ENCODE measurements at places on chromosomes 13 and 19. TPM values are rescaled to one million over a fixed set of nuclear protein-coding genes. Genes with fewer than 3 reads are reported as not detected.

The PSG4 gene
- total RNA-seq = 8.9 TPM

DNA sequence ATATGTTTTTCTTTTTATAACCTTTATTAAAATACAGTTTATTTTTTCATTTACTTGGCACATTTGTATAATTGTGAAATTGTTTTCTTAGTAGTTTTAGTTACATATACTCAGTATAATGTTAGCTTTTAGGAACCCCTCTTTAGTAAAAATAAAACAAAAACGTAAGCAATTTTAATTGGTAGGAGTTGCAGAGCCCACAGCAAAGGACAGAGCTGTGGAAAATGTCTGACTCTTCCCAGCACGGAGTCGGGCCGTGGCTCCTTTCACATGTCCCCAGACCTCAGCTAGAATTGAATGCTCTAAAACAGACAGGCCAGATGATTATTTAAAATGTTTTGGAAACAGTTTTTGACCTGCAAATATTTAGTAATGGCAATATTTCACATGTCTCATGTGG lies 27.9 kb upstream of the CEACAM21 start:
- no peak for DNase-seq

The GPC5 gene
- total RNA-seq = 0.46 TPM

The MAST3 gene
- 16.7 TPM for total RNA-seq

DNA sequence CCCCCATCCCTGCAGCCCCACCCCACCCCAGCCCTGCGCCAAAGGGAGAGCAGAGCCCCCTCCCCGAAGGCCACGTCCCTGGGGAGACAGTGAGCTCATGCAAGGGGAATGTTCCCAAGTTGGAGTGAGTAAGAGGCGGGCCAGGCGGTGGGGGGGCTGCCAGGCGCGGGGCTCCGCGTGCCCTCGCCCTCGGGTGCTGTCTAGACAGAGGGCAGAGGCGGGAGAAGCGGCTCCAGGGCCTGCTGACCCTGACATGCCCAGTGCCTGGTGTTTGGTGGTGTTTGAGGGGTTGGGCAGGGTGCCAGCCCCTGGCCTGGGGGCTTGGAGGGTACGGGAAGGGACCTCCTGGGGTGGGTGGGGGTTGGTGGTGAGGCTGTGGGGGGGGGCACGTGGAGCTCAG lies 1.0 kb downstream of the FSTL3 start:
- peak; percentile 96 for DNase-seq

GRCh38 chr13:36131931-36132297 lies 732 bp upstream of the DCLK1 start:
- DNase-seq = no peak

- DNase-seq = no peak
Observed at GRCh38 chr13:41416276-41416675, 41.1 kb upstream of the RGCC start.

DNA sequence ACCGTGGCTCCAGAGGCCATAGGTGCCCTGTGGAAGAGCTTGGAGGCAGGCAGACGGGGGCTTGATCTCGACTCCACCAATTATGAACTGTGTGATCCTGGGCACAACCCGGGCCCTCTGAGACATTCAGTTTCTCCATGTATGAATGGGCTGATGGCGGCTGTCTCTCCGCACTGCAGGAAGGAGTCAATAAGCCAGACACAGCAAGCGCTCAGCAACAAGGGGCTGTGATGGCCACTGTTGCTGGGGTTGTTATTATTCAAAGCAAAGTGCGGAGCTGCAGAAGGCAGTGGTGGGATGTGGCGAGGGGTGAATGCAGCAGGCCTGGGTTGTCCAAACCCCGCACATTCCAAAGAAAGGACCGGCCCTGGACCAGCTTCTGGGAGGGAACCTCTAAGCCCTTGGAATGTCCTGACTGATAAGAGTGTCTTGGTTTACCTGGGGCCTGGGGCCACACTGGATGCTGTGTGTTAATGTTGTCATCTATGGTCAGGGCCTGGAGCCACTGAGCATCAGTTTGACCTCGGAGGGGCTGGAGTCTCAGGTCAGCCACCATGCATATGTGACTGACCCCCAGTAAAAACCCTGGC lies 8.3 kb downstream of the TMEM143 start:
- DNase-seq = no peak

DNA sequence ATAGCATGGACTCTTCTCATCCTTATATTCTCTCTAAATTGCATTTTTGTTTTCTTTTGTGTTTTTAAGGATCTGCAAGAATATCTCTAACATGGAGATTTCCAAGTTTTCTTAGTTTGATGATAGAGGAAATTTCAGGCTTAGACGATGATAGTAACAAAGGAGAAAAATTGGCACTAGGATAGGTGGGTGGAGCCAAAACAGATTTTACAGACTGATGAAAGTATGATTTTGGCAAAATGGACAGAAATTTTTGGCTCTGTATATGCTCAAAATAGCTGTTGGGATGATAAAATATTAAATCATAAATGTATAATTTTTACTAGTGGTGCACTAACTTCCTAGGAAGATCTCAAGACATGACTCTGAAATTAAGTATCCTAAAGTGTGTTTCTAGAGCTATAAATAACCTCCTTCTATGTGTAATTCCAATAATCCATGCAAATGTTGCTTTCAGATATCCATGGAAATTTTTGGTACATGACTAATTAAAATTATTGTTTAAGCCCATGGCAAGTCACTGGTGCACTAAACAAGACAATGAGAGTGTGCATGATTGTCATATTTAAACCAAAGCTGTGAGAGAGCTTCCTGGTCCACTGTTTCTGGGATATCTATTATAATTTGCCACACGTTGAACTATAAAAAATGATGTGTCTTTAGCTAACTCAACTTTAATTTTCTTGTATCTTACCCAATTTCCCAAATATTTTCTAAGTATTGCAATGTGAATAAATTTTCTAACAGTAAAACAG lies 55.8 kb upstream of the NBEA start:
- no peak for DNase-seq

DNA sequence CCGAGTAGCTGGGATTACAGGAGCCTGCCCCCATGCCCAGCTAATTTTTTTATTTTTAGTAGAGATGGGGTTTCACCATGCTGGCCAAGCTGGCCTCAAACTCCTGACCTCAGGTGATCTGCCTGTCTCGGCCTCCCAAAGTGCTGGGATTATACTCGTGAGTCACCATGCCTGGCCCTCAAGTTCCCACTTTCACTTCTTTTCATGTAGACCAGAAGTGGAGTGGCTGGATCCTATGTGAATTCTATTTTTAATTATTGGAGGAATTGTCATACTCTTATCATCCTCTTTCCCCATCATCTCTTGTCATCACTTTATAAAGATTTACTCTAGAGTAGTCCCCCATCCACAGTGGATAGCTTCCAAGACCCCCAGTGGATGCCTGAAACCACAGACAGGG lies 12.8 kb upstream of the SIGLEC10 start:
- no peak for DNase-seq

DNA sequence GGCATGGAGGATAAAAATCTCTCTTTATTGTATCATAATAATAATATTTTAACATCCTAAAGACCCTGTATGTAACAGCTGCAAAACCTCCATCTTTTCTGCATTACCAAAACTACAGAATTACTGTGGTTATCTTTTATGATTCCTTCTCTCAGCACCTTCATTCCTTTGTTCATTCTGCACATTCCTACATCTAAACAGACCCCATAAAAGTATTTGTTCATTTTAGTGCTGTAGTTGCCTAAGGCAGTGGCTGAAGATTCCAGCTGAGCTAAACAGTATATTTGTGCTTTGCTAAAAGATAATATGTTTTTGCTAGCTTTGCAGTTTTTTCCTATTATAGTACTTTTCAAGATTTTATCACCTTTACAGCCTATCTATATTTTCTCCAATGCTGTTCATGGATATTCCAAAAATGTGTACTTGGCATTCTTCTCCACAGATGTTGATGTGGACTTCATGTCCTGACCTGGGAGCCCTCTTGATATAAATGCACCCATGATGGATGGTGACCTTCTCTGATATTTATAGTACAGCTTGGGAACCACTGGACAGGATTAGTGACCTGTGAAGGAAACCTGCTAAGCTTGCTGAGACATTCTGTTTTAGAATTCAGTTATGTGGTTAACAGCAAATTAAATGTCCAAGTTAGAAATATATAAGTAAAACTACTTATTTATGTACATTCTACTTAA lies 2832.9 kb upstream of the PCDH20 start:
- no peak for DNase-seq

DNA sequence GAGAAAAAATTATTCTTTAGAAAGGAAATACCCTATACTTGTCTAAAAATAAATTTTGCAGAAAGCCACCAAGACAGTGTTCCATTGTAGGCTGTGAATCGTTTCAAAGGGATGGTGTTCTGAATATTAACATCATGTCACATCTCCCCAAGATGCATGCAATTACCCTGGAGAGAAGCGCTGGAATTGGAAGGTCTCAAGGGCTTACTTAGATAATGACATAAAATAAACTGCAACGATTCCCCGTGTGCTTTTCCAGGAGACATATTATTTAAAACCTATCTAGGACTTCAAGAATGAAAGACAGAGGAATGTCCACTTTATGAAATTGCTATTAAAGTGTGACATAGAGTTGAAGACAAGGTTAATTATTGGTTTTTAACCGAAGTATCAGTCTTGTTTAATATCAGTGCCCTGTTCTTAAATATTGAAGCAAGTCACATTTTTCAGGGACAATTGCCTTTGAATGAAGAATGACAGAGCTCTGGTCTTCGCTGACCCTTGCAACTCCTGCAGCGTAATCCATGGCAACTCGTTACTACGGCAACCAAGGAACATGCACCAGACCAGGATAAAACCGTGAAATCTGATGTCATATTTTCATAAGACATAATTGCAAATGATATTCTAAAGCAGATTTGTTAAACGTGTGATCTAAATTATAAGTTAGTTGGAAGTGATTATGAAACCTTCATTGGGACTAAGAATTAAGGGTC lies 91.7 kb downstream of the EFNB2 start:
- DNase-seq = no peak

DNA sequence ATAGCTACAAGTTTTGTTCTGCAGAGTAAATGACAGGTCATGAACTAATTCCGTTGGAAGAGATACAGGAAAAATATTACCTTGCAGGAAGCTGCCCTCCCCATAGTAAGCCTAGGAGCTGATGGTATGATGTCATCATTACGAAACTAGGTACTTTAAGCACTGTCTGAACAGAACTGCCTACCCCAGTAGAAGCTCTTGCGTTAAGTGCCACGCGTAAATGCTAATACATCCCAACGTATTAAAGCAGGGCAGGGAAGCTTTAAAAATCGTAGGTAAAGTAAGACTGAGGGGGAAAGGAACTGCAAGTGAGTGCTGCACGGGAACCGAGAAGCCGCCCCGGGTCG lies 572 bp downstream of the UGGT2 start:
- no peak for DNase-seq

The RFX1 gene
- total RNA-seq = 4.7 TPM

- no peak for DNase-seq
Observed at GRCh38 chr19:5687360-5688198, 2.5 kb upstream of the RPL36 start.

The TMEM59L gene
- total RNA-seq = 0.52 TPM

The ERICH6B gene
- not detected for total RNA-seq

Measured in lower leg skin (tissue), 4 donors.